ENCODE measurements at places on chromosomes 7 and 10.

DNA sequence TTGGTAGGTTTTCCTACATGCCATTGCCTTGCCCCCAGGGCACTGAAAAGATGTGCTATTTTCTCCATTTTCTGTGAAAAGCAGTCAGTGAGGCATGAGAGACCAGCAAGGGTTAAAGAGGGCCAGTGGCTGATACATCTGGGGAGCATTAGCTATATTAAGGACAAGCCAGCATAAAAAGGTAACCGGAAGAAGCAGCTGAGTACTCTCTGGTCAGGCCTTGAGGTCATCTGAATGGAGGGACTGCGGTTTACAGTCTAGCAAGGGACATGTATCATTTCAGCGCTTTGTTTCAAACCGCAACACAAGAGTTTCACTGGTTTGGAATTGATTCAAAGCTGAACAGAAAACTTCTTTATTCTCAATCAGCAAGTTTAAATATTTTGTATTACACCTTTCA is 120.4 kb downstream of the EPDR1 start:
- no peak for DNase-seq

GRCh38 chr7:48259463-48260280 is 88.4 kb downstream of the ABCA13 start:
- no peak for DNase-seq

DNA sequence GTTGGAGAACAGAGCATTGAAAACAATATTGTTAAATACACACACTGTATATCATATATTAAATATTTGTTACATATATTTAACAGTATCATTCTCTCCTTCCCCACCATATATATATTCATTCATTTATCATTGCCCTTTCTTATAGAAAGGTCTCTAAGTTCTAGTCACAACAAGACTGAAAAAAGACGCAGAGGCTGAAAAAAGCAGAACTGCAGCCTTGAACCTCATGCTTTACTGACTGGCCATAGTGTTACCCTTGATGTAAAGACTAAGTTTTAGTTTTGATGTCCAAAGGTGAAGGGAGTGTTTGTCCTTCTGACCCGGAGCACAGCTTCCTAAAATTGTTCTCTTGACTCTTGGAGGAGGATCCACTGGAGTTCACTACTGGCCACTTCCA is 247.9 kb downstream of the PTEN start:
- DNase-seq = no peak

GRCh38 chr7:163971-164881 is 28.1 kb upstream of the FAM20C start:
- no peak for DNase-seq

DNA sequence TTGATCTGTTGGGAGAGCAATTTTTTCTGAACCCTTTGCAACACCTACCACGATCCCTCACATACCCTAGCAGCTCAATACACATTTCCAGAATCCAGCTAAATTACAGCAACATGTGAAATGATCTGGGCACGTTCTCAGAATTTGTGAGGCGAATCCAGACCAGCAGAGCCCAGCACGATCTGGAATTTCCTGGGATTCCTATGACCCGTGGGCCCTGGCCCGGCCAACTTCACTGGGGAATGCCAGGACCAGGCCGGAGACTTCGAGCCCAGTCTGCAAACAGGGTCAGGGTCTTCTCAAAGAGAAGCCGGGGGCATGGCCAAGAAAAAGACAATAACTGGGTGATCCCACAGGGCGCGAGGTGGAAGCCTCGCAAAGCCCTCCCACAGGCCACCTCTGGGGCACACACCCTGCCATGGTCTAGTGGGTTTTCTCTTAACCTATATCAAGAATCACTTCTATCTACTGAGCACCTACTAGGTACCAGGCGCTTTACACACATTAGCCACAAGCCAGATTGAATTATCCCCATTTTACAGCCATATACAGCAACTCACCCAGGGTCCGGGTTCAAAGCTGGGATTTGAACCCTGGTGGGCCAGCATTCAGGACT is 33.8 kb downstream of the FAM53B start:
- DNase-seq = no peak

- no peak for DNase-seq
Measured at GRCh38 chr10:131825960-131826650, 74.7 kb upstream of the PPP2R2D start.

Data from effector CD4-positive, alpha-beta T cell (primary cell).